ENCODE measurements at places on chromosomes 2 and 18.

DNA sequence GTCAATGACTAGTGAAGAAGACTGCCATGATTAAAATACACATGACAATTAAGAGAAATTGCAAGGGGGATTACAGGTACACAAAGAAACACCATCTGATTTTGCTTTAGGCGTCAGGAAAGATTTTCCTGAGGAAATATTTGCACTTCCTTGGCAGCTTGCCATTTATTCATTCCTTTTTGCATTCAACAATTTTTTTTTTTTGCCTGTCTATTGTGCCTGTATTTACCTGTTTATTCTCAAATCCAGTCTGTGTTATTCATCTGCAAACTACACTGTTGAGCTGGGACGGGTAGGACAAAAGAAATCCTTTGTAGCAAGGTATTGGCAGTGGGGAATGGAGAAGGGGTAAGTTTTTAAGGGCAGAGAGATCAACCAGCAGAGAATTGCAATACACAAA lies 31.8 kb downstream of the SMAD2 start:
- DNase-seq: no peak

- no peak for DNase-seq
Measured at GRCh38 chr2:239062743-239063142, 214.9 kb downstream of the TWIST2 start.

DNA sequence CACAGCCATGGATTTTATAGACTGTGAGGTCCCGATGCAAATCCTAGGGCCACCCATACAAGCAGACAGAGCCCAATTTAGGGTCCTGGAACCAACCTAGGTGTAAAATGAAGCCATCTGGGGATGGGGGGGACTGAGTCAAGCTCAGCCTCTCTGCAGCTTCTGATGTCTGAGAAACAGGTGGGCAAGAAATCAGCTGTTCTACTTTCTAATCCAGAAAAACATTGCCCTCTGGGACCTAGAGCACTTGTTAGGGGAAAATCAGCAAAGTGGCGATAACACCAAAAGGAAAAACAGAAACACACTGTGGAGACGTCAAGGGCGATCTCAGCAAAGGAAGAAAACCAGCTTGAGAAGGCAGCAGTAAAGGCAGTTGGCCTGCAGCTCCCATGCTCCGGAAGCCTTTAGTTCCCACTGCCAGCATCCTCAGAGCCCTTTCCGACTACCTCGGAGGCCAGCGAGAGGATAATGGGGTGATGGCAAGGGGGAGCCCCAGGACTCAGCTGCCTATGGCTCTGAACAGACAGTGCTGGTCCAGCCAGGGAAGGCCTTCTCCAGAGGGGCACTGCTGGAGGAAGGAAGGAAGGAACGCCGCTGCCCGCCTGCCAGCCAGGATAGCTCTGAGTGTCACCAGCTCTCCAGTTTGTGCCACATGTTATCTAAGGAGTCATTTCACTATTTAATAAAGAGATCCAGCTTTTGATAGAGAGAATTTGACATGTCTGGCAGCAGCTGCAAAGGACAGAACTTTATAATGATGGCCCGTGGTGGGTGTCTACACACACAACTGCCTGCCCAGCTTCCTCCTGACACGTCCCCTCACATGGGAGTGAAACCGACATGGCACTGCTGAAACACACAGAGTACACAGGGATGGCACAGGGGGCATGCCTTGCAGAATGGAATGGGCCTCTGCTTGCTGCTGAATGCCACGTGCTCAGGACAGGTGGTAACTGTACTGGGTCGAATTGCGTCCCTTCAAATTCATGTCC lies 37.7 kb downstream of the HS1BP3 start:
- no peak for DNase-seq

DNA sequence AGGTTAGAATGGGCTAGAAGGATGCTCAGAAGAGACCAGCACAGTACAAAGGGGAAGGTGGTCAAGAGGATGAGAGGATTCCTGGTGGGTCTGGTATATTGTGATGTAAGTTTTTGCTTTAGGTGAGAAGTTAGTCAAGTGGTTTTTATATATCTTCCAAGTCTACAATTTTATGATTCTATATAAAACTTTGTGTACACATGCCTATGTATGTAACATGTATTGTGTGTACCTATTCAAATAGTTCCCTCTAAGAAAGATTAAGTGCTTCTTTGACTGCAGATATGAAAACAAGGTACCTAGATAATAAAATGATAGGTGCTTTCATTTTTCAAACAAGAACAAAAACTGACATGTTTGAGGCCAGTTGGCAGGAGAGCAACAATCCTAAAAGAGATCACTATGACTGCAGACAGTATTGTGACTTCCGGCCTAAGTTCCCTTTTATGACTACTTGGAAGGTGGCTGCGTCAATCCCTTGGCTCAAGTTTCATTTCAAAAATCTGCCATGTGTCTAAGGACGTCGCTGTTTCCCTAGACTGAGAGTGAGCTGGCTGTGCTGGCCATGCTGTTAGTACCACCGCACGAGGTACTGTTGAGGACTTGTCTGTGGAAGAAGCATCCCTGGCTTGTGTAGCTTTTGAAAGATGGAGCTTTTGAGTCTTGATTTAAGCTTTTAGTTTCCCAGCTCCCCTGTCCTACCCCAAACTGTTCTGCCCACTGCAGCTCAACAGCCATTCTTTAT lies 123.1 kb downstream of the PRPF40A start:
- peak; percentile 17 for DNase-seq

- DNase-seq: peak; percentile 93
Measured at GRCh38 chr2:172285010-172285621, 142.3 kb upstream of the ITGA6 start.

- peak; percentile 42 for DNase-seq
Measured at GRCh38 chr2:133431289-133431688, 137.0 kb downstream of the NCKAP5 start.

DNA sequence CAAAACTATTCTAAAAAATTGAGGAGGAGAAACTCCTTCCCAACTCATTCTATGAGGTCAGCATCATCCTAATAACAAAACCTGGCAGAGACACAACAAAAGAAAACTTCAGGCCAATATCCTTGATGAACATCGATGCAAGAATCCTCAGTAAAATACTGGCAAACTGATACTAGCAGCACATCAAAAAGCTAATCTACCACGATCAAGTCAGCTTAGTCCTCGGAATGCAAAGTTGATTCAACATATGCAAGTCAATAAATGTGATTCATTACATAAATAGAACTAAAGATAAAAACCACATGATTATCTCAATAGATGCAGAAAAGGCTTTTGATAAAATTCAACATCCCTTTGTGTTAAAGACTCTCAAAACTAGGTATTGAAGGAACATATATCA lies 63.1 kb downstream of the EHBP1 start:
- no peak for DNase-seq

- DNase-seq: peak; percentile 10
Measured at GRCh38 chr2:177998006-177998405, 74.6 kb downstream of the PDE11A start.

- DNase-seq: peak; percentile 38
Measured at GRCh38 chr2:32357318-32358110, 691 bp downstream of the BIRC6 start.

- peak; percentile 69 for DNase-seq
Measured at GRCh38 chr2:111116843-111117597, 3.7 kb upstream of the BCL2L11 start.

- no peak for DNase-seq
Measured at GRCh38 chr2:52222128-52222527, 1190.2 kb upstream of the NRXN1 start.

- peak; percentile 55 for DNase-seq
Measured at GRCh38 chr2:127024769-127025358, 82.1 kb downstream of the BIN1 start.

DNA sequence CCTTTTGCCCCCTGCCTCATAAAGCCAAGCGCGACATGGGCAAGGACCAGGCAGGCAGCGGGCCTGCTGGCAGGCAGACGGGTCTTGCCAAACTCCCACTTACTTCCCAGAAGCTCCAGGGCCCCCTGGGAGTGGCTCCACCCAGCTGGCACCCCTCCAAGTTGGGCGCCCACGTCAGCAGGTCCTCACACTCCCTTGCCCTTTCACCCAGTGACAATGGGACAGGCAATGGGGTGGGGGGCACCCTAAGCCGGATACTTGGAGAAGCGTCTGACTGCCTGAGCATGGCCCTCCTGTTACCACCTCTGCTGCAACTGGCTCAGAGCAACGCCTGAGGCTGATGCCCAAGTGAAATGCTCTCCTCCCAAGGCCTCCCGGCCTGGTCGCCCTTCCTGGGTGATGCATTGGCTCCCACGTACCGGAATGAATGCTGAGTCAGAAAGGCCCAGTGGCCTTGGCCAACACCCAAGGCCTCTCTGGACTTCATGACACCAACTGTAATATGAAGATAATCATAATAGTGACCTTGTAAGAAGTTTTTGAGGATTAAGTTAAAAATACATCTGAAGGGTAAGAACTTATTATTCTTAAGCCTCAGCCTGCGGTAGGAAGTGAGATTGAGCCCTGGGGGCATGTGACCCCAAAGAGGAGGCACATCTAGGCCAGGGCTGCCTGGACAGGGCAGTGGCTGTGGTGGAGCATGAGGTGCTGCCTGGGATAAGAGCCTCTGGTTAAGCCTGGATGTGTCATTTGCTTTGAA lies 31.6 kb downstream of the KCNK3 start:
- peak; percentile 99 for DNase-seq

GRCh38 chr18:62131301-62131909 lies 55.5 kb downstream of the PIGN start:
- peak; percentile 51 for DNase-seq

DNA sequence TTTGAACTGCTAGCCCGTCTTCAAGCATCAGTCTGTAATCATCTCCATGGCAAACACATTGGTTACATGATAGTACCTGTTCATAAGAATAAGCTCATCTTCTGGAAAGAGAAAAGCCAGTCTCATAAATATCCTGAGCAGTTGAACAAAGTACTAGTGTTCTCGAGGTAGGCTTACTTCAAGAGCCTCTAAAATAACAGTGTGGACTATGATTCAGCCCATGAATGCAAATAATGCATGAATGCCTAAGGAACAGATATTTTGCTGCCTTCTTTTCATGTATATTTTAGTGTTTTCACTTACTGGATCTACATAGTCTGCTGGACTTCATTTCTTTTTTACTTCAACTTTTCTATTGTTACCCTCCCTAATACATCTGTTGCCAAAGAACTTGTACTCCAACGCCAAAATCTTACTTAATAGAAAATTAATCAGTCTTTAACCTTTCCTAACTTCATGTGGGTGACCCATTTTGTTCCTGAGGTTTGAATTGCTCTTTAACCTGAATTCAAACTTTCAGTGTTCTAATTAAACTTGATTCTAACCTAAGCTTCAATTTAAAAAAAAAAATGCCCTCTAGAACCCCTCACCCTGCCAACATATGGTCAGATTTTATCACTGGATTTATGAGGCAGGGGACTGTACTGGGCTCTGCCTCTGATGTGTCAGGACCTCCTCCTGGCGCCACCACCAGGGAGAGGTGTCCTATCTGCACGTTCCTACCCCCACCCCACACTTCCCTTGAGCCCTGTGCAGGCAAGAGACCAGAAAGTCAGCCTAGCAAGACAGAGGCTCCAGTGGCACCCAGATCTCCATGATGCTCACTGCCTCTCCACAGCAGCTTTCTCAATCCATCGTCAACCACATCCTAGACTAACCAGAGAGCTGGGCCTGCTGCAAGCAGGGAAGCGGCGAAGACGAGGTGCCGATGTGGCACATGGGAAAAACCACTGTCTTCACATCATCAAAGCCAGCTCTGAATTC lies 264.7 kb upstream of the ID2 start:
- no peak for DNase-seq

DNA sequence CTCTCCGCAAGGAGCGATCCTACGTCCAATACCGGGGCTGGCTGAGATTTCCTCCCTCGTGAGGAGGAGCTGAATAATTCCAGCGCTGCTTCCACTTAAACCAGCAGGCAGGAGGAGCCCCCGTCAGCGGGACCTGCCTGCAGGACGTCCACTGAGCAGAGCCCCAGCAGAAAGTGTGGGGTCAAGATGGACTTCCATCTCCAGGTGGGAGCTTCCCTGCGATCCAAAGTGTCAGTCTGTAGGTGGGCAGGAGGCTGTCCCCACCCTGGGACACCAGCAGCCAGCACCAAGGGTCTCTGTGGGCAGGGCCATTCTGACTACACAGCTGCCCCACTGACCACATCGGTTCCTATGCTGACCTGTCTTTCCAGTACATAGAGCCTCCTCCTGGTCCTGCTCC lies 462 bp upstream of the OTOS start:
- no peak for DNase-seq

DNA sequence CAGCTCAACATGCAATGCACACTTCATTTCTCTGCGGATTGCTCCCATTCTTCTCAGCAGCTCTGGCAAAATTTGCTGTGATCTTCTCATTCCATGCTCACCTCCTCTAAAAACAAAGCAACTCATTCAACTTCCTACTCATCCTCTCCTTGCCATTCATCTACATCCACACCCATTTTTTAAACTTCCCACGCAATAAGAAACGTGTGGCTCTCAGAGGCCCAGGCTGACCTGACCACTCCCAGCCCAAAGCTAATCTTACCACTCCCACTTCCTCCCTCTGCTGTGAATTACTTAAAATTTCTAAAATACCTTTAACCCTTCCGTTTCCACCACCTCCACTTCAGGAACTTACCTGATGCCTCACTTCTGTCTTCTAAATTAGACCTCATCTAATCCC lies 15.2 kb downstream of the ABCB11 start:
- DNase-seq: no peak

GRCh38 chr18:27715751-27716150 lies 461.2 kb downstream of the CDH2 start:
- no peak for DNase-seq

DNA sequence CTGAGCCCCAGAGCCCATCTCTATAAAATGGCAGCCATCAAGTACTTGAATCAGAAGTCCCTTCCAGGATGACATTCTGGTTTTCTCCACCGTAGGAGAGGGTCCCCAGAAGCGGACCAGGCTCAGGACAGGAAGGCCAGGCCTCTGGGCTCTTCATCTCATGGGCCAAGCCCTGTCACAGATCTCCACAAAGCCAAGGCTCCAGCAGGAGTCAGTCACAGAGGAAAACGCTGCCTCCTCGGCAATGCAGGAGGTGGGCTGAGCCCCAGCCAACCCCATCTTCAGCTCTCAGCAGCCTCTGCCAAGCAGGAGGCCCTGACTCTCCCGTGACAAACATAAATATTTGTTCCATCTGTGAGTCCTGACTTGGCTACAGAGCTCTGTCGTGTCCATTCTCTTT lies 39.4 kb upstream of the GPAT2 start:
- no peak for DNase-seq

All from RPMI7951 (cell line).